ENCODE measurements at places on chromosomes 7 and 10. TPM values are rescaled to one million over a fixed set of nuclear protein-coding genes. Genes with fewer than 3 reads are reported as not detected.

The EPHB4 gene
- 98.8 TPM for polyA plus RNA-seq

The IGFBP1 gene
- 0.49 TPM for polyA plus RNA-seq

The SPOCK2 gene
- polyA plus RNA-seq: 189 TPM

The CREB3L2 gene
- 48.1 TPM for polyA plus RNA-seq

The TAS2R41 gene
- polyA plus RNA-seq: not detected

The CFAP43 gene
- 12.8 TPM for polyA plus RNA-seq

The GHRHR gene
- 0.43 TPM for polyA plus RNA-seq
